ENCODE measurements at places on chromosomes 5 and 9.

DNA sequence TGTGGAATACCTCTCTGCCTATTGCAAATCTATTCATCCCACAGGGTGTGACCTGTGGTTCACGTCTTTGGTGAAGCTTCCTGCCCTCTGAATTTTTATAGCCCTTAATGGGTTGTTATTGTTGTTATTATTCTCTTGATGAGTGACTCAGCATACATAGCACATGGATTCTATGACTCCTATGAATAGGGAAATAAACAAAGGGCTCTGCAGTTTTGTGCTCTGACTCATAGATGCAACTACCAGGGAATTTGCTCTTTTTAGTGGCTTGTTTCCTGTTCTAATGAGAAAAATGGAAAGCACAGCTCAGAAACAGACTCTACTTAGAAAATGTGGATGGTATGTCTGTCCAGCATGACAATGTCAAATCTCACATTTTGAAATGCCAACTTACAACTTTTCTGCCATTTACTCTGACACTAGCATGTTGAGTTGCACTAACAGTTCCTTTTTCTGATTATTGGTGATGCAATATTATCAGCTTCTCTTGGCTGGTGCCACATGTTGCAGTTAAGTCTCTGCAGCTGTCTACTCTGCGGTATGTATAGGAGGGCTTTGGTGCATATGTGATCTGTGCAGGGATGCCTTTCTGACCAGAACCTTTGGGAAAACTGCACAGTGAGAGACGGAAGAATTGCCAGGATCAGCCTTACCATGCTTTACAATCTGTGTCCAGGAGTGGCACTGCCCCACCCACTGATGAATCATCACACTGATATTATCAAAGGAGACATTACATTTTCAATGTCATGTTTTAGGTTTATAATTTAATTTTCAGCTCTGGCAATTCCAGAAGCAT lies 996.4 kb upstream of the WWC1 start:
- no peak for DNase-seq

DNA sequence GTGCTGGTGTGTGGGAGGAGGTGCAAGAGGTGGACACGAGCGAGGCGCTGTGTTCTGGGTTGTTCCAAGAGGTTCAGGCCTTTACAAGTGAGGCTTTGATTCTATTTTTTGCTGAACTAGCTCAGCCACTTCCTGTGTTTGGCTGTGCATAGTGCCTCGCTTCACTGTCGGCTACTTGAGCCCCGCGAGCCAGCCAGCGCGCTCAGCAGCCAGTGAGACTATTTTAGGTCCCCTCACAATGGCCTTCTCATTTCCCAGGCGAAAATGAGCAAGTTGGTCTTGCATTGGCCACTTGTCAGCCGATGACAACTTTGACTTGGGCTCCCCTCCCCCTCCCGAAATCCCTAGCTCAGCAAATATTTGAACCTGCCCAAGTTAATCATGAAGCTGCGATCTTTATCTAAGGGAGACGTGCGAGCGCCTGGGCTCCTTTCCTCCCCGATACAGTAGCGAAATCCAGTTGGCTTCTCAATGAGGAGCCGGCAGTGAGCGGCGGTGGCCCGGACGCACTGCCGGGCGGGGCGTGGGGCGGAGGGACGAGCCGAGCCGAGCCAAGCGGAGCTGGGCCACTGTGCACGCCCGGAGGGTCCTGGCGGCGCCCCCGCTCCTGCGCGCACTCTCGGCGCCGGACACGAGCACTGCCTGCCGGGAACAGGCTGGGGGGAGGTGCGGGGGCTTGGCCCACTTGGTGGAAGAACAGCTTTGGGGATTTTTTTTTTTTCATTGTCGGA lies 72.6 kb downstream of the PIK3R1 start:
- DNase-seq = peak; percentile 57

DNA sequence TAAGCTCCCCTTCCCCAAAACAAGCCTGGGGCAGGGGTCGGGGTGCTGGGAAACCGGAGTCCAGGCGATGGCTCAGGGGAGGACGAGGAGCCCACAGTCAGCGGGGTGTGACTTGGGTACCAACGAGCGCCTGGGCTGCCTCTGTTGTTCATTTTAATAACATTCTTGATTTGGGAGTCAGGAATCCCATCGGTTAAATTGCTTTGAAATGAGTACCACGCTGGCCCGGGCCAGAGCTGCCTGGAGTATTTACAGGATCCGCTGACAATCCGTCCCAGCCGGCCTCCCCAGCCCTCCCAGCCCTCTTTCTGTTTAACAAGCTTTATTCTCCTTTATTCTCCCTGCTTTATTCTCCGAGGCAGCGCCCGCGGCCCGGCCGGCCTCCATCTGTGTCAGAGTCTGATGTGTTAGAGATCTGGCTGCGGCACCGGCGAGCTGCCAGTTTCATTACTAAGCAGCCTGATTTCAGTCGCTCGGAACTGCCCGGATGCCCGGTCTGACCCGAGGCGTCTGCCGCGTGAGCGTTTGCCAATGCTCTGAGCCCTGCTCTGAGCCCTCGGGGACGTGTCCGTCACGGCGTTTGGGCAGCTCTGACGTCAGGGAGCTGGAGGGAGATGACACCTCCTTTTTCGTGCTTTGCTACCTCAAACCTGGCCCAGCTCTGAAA lies 16.5 kb upstream of the QRFP start:
- no peak for DNase-seq

DNA sequence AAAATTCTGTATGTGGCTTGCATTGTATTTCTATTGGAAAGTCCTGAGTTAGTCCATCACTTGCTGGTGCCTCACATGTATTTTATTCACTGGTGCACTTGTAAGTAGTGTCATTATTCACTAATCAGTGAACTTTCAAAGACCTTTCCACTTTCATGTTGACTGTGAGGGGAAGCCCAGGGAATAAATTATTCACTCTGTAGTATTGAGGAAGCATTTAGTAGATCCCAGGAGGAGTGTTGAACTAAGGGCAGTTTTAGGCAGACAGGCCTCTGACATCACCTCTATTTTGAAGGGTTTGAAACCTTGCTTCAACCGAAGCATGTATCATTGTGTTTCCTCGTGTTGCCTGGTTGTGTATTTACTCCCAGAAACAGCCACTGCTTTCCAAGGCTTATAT lies 705.4 kb upstream of the RIOK2 start:
- DNase-seq = no peak

DNA sequence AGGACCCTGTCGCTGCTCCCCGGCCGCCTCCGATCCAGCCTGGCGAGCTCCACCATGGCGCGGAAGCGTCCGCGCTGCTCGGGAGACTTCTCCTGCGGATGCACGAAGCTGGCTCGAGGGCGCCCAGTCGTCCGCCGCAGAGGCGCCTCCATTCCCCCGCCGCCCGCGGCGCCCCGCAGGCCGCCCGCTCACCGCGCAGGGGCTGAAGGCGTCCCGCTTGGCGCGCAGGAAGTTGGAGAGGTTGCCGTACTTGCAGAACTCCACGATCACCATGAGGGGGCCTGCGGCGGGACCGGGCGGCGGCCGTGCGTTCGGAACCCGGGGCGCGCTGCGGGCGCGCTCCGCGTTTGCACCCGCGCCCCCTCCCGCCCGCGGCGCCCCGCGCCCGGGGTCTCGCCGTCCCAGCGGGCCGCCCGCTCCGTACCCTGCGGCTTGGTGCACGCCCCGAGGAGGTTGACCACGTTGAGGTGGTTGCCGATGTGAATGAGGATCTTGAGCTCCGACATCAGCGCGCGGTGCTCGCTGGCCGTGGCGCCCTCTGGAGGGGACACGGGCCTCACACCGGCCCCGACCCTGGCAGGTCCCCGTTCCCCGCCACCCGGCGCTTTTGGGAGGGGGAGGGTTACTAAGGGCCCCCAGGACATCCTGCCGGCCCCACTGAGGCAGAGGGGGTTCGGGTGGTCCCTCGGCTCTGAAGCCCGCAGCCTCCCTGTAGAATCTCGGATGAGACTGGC lies 27.7 kb upstream of the SCGB3A1 start:
- peak; percentile 42 for DNase-seq

DNA sequence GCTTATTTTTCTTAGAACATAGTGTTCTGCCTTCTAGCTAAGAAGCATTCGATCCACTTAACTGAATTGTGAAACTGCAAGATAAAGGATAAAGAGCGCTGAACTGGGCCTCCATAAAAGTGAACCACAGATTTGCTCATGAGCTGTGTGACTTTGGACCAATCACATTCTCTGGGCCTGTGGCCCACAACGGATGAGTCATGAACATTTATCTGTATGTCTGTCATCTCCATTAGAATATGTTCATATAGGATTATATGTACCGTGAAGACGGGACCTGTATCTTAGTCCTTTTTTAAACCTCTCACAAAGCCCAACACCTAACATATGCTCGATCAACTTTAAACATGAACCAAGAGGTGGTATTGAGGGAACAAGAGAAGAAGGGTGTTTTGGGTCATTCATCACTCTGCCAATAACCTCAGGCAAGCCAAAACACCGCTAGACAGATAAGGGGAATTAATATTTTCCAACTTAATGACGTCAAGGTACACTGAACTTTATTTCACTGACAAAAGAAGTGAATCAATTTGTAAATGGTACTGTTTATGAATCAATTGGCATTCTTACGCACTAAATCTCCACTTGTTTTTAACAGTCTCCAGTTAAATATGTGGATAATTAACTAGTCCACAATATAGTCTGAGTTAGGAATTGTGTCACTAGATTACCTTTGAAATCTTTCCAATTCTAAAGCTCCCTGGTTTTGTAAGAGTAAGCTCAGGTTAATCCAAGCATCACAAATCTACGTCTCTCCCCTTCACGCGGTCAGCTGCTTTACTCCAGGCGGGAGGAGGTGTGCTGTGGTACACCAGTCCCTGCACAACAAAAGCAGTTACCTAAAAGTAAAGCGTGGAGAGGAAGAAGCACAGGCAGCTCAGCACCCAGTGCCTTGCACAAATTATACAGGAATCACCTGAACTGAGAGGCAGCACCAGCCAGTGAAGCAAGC lies 1.6 kb downstream of the TMEM245 start:
- peak; percentile 38 for DNase-seq

DNA sequence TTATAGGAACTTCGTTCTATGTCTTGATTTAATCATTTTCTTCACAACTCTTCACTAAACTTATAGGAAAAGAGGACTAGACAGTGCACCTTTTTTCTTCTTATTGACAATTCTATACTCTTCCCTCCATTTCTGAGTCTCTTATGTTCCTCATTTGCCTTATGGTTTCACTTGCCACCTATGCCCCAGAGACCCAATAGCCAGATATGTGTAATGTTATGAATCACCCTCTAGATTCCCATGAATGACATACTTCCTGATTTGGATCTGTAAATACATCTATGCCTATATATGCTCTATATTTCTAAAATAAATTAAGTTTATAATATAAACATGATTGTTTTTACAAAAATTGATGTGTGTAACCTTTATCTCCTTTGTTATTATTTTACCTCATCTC lies 514.1 kb upstream of the MEF2C start:
- DNase-seq = no peak

- DNase-seq = no peak
These were observed 90.4 kb downstream of the MVB12B start for GRCh38 chr9:126417043-126417442.

DNA sequence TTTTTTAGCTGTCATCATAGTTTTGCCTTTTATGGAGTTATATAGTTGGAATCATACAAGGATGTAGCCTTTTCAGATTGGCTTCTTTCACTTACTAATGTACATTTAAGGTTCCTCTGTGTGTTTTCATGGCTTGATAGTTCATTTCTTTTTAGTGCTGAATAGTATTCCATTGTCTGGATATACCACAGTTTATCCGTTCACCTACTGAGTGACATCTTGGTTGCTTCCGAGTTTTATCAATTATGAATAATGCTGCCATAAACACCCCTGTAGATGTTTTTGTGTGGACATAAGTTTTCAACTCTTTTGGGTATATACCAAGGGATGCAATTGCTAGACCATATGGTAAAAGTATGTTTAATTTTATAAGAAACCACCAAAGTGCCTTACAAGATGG lies 136.3 kb downstream of the NR3C1 start:
- DNase-seq = no peak

DNA sequence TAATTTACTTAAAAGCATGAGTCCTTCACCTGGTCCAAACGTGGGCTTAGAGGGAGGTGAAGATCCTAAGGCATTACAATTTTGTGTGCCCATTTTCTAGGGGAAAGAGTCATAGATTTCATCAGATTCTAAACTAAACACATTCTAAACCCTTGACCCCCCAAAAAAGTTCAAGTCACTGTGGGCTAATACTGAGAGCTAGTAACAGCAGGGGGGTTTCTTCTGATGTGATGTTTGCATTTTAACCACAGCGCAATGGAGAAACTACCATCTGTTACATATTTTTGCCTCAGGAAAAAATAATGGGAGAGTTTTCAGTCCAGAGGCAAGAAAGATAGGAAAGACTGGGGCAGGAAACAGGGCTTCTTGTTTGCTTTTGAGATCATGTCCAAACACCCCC lies 110.8 kb upstream of the SLC1A3 start:
- DNase-seq = no peak

Measured in activated T-cell treated with anti-CD3 and anti-CD28 coated beads, Interleukin-2, amount 50 U/mL, for 1 hour (primary cell).